Lower lobe of right lung (tissue), 2 donors: ENCODE measurements at places on chromosomes 13 and 19. TPM values are rescaled to one million over a fixed set of nuclear protein-coding genes. Genes with fewer than 3 reads are reported as not detected.

DNA sequence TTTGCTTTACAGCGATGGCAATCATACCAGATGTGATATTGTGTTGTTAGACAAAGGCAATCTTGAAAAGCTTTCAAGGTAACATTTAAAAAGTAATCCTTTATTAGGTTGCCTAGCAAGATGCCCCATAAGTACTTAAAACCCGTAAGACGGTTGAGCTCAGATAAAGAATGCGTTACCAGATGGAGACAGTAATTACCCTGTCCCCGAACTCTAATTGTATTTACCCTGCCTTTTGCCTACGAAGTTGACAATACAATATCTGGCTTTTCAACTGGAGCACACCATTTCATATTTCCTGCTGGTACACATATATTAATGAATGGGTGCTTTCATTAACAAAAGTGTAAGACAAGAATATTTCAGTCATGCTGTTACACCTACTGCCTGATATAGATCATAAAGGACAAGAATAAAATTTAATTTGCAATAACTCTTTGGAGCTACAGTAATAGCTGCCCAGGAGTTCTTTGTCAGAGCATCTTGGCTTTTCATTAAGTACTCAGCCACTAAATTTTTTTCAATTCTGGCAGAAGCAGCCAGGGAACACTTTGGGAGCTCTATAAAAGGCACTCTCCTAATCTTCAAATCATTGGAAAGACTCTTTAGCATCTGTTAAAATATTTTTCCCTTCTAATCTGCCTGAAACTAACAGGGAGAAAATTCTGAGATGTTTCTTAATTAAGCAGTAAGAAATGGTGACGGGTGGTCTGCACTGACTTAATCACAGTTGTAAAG lies 63.8 kb downstream of the DCT start:
- DNase-seq = no peak

GRCh38 chr13:71603255-71603654 lies 263.7 kb downstream of the DACH1 start:
- no peak for DNase-seq

DNA sequence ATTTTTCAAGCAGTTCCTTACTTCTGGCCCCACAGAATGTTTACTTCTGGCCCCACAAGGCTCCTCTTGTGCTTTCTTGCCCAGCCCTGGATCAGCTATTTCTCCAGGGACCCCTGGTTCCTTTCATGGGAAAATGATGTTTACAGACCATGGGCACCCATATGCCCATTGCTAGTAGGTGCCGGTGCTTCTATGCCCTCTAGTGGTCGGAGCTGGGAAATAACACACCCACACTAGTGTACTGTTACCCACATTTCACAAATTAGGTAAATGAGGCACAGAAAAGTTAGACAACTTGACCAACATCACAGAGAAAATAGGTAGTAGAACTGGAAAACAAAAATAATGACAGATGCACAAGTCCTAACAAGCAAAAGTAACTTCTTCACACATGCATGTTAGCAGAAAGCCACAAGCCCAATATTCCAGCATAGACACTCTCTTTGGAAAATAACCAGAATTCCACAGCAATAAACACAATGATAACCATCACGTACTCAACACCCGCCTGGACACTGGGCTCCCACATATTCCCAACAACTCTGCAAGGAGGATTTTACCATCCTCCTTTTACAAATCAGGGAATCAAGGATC lies 1.3 kb upstream of the CEACAM6 start:
- DNase-seq = peak; percentile 57

DNA sequence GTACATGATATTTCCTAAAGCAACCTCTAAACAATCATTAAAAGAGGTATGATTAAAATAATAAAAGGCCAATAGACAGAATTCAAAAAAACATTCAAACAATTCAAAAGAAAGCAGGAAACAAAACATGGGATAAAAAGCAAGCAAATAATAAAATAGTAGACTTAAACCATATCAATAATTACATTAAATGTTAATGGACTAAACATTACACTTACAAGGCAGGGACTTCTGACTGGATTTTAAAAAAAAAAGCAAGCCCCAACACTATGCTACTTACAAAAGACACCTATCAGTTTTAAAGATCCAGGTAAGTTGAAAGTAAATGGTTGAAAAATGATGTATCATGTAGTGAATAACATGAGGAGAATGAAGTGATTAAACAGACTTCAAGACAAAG lies 65.2 kb downstream of the KLF2 start:
- DNase-seq = no peak

GRCh38 chr13:20331949-20332348 lies 99.8 kb upstream of the GJB6 start:
- DNase-seq = no peak

- DNase-seq = no peak
These were observed 46.8 kb downstream of the MTUS2 start for GRCh38 chr13:28866932-28867331.

- no peak for DNase-seq
These were observed 22.0 kb upstream of the CD177 start for GRCh38 chr19:43331435-43332010.

DNA sequence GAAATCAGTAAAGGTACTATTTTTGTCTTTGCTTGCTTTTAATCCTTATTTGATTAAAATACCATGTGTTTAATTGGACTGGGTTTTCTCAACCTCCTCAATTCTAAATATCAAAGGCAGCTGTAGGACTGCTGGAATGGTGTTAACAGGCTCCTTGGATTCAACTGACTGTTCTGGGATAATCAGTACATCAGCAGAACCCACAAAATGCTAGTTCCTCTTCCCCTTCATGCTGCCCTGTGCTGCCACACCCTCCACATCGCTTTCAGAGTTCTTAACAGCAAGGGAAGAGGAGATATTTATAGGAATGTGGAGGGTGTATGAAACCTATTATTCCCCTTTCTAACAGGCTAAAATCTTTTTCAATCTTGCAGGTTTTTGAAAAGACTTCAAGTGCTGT lies 82.4 kb downstream of the KCTD12 start:
- DNase-seq = no peak

DNA sequence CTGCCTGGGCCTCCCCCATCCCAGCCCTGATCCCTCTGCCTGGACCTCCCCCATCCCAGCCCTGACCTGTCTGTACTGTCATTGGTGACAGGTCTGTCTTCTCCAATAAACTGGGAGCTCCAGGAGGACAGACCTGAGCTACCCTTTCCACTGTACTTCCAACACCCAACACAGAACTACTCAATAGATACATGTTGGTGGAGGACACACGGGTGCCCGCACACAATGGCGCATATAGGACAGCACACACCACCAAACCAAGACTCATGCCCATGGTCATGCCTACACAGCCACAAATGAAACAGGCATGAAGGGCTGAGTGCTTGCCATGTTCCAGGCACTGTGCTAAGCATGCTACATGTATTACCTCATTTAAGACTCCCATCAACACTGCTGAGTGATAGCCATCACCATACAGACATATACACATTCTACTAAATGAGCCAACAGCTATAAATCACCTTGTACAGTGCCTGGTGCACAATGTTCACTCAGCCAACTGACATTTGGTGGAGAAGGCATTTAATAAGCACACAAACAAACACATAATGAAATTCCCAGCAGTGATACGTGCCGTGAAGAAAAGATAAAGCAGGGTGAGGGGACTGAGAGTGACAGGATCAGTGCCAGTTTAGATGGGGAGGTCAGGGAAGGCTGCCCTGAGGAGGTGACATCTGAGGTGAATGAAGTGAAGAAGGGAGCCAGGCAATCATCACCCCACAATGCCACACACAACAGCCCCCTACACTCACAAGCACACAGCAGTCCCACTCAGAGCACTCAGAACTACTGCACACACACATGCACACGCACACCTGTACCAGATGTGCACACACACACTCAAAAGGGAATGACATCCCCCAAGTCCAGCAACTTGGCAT lies 857 bp downstream of the POU2F2 start:
- no peak for DNase-seq

DNA sequence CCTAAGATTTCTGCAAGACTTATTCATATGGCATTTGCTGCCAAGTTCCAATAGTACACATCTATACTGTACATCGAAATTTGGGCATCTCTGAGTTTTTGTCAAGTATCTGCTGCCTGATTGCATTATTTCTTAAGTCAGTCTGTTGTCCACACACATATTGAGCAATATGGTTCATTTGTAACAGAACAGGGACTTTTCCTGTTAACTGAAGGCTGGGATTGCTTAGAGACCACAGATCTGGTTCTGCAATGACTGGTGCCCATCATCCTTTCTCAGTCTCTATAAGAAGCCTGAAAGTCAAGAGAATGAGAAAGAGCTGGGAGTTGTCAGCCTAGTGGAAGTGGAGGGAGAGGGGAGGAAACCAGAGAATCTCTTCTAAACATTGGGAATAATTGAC lies 22.5 kb upstream of the MYCBP2 start:
- no peak for DNase-seq

- peak; percentile 93 for DNase-seq
These were observed at the start of gene ZNF566 for GRCh38 chr19:36489118-36489919. Gene ZNF566 (minus strand): TSS chr19:36489561. CDS start chr19:36476557, 13,004 bp downstream.

GRCh38 chr19:21314676-21315075 lies 14.5 kb downstream of the ZNF708 start:
- no peak for DNase-seq

DNA sequence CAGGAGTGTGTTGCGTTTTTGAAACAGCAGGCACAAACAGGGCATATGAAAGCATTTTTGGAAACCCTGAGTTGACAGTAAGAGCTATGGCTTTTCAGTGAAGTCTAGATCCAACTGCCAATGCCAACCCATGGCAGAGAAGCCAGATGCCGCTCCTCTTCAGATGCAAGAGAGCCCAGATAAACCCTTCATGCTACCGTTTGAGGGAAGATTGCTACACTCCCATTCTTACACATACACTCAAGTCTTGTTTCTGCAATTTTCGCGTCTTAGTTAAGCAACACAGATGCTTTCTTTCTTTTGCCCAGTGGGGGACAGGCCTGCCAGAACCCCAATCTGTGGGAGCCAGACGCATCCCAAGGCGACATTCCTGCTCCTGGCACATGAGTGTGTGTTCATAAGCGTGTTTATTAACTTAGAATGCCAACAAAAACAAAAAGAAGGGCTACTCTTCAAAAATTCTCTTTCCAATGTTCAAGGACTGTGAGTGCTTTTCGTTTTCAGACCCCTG lies 10.4 kb downstream of the BORCS8 start:
- DNase-seq = no peak

- DNase-seq = no peak
These were observed 218.9 kb upstream of the SLITRK5 start for GRCh38 chr13:87452281-87452680.

- no peak for DNase-seq
These were observed 126.8 kb upstream of the CACNA1A start for GRCh38 chr19:13633109-13633508.

DNA sequence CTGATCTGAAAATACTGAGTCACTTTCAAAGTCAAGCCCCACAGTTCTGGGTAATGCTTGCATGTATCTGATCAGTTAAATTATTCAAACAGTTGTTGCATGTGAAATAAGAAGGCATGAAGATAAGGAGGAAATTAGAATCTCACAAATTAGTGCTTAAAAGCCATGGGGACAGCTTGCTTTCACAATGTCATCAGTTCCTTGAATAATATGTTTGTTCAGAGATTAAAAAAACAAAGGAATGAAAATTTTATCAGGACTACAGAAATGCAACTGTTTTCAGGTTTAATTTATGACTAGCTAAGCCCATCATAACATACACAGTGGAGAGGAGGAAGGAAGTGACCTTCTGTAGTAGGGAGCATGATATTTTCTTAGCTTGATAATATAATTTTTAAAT lies 150.1 kb downstream of the OXGR1 start:
- no peak for DNase-seq

GRCh38 chr19:2824129-2824528 lies 4.5 kb downstream of the ZNF554 start:
- DNase-seq = no peak

DNA sequence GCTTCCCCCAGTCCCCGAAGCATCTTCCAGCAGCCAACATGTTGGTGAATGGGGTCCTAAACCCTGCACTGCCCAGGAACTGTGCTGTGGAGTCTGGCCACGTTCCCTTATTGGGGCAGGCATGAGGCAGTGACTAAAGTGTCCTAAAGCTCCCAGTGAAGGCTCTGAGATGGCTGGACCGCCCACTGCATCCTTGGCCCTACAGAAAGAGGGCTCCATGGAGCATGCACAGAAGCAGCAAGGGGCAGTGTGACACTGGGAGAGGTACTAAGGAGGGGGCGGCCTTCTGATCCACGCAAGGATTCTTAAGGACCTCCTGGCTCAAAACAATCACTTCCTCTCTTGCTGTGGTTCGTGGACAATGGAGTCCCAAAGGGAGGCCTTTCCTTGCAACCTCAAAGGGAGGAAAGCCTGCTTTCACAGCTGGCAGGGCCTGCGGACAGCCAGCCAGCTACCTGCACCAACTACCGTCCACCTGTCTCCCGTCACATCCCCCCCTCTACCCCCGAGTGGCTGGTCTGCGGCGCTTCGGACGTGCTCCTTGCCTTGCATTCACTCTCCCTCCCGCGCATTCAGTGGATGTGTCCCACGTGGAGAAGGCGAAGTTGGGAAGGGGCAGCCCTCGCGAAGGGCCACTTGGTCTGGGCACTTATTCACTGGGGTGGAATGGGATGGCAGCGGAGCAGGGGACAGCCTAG lies 63.9 kb upstream of the STARD13 start:
- no peak for DNase-seq

- no peak for DNase-seq
These were observed 32.7 kb downstream of the TIMM13 start for GRCh38 chr19:2394442-2395292.

DNA sequence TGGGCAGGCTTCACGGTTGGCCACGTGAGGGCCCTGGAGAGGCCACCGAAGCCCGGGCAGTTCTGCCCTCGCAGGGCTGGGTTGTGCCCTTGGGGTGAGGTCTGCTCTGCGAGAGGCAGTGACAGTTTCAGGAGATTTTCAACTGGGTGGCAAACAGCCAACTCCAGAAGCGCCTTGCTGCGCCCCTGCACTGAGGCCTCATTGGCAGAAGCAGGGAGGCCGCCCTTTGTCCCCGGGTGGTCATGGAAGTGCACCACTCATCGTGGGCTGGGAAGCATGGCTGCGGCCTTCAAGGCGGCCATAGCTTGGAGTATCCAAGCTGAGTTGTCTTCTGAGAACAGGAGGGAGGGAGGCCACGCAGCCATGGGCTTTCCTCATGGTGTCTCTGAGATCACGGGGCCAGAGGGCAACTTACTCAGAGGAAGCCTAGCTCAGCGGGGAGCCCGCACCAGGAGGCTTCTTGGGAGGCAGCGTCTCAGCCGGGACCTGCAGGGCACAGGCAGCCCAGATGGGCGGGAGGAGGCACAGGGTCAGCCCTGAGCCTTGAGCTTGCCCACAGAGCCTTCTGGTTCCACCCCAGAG lies 14.8 kb downstream of the PLEKHJ1 start:
- DNase-seq = no peak

GRCh38 chr13:44333950-44334655 lies 39.5 kb upstream of the SERP2 start:
- no peak for DNase-seq

GRCh38 chr13:39201180-39201579 lies 162.9 kb downstream of the NHLRC3 start:
- no peak for DNase-seq

GRCh38 chr13:81639984-81640582 lies 1299.2 kb upstream of the SPRY2 start:
- no peak for DNase-seq

GRCh38 chr19:37725181-37725580 lies 5.6 kb upstream of the ZNF607 start:
- no peak for DNase-seq

The FFAR2 gene
- total RNA-seq = 4.7 TPM

The PSG3 gene
- not detected for total RNA-seq

The SHISA7 gene
- total RNA-seq = not detected

The ZNF429 gene
- total RNA-seq = 19.3 TPM

The CASP14 gene
- not detected for total RNA-seq

The NLRP4 gene
- not detected for total RNA-seq

The ZNF615 gene
- total RNA-seq = 9.6 TPM

The SIGLEC9 gene
- 24.8 TPM for total RNA-seq

The NECTIN2 gene
- total RNA-seq = 75.1 TPM
